ENCODE measurements at places on chromosomes 11 and 22.

DNA sequence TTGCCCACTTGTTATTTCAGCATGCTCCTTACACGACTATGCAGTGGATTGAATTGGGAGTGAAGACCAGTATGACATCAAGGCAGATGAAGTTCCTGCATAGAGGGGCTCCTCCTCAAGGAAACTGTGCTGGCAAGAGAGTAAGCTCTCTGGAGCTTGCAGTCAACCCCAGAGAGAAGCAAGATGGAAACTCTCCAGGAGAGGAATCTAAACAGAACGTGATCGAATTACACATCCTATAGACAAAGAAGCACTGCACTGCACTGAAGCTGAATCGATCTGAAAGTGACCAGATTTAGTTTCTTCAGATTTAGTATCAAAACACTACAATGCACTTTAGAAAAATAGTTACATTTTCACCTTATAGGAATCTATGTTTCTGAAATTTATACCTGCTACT lies 947.7 kb upstream of the TENM4 start:
- DNase-seq = no peak

- no peak for DNase-seq
Measured at GRCh38 chr11:45238724-45239123, 47.4 kb downstream of the SYT13 start.

- DNase-seq = no peak
Measured at GRCh38 chr11:67264877-67265632, 1.2 kb upstream of the GRK2 start.

GRCh38 chr11:123457187-123457770 lies 27.2 kb downstream of the GRAMD1B start:
- DNase-seq = peak; percentile 66

DNA sequence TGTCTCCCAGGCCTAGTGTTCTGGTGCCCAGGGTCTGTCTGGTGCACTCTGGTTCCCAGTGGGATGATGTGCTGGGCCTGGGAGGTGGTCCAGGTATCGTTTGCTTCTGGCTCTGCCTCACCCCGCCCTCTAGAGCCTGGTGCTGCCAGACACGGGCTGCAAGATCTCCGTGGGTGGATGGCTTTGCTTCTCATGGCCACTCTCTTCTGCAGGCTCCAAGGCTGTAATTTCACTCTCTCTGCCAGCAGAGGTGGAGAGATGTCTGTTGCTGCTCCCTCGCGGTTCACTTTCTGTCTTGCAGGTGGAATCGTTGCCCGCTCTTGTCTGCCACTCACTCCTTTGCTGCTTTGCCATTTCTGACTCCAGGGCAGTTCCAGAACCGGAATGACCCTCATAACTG lies 13.4 kb downstream of the NADSYN1 start:
- no peak for DNase-seq

GRCh38 chr11:44387825-44388224 lies 77.9 kb upstream of the ALX4 start:
- DNase-seq = no peak

GRCh38 chr22:29305836-29306174 lies 645 bp upstream of the GAS2L1 start:
- DNase-seq = no peak

DNA sequence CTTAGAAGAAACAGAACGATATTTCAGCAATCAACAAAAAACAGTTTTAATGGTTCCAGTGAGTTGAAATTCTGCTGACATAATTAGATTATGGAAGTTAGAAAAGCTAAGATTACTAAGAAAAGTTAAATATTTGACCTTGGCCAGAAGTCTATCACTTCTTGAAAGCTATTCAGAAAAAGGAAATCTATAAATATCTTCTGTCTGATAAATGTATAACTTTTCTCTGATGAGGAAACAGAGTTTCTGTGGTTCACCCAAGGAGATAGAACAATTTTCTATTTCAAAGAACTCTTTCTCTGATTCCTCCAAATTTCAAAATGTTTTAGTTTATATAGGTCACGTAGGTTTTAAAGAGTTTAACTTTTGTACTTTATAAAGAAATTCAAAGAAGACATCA lies 438.4 kb upstream of the CHORDC1 start:
- DNase-seq = no peak

DNA sequence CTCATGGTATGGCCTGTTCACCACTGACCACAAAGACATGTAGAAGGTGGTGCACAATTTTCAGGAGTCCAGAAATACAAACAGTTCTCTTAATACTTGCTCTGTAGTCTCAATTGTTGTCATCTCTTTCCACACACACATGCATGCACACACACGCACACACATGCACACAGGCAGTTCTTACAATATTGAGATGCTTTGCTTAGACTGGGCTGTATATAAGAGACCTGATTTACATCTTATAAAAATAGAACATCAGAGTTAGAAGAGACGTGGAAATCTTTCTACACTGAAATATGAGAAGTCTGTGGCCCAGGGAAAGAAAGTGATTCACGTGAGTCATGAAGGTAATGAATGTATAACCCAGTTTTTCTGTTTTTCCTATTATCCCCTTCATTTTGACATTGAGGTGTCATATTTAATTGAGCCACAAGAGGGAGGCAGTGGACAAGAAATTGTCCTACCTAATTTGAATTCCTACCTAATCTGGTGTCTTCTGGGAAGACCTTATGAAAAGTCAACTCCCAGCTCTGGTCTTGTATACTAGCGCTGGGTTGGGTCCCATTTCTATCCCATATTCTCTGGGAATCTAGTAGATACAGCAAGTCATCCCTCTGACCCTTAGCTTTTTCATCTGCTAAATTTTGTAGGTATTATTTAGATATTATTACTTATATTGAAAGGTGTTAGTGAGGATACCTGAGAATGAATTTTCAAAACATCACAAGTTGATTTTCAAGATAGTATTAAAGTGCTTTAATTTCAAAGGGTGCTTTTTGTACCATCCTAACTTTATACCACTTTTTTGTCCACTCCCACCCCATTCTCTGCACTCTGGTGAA lies 14.9 kb upstream of the MS4A4A start:
- DNase-seq = peak; percentile 40

GRCh38 chr11:84714316-84714780 lies 912.8 kb downstream of the DLG2 start:
- DNase-seq = no peak

- DNase-seq = peak; percentile 36
Measured at GRCh38 chr22:43136255-43136654, 6.9 kb downstream of the MCAT start.

DNA sequence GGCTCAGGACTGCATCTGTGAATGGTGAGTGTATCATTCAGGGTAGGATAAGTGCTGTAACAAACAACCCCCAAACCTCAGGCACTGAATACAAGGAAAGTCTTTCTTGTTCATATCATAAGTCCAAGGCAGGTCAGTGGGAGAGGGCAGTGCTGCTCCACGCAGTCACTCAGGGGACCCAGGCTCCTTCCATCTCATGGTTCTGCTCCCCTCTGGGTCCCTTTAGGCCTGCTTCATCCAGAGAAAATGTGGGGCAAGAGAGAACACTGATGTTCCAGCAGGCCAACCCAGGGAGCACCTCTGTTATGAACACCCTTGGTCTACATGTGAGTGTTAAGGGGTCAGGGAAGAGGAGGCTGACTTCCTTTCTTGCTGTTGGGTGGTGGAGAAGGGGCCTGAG lies 187.8 kb downstream of the CHST1 start:
- no peak for DNase-seq

DNA sequence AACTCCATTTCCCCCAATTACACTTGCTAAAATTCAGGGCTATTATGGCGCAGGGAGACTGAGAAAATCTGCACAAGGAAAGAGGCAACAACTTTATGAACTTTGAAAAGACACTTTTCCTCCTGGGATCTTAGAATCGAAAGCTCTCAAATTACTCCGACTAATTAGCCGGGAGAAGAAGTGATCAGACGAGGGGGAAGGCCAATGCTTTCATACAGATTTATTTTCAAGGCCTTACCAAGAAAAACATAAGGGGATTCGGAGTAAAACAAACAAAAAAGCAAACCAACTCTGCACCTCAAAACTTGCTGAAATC lies 1.6 kb downstream of the PAX6 start:
- no peak for DNase-seq

GRCh38 chr22:20137671-20138416 lies 6.2 kb downstream of the ZDHHC8 start:
- peak; percentile 50 for DNase-seq

- no peak for DNase-seq
Measured at GRCh38 chr22:34099278-34099677, 179.0 kb upstream of the LARGE1 start.

GRCh38 chr11:119864836-119865235 lies 135.8 kb upstream of the NECTIN1 start:
- no peak for DNase-seq

DNA sequence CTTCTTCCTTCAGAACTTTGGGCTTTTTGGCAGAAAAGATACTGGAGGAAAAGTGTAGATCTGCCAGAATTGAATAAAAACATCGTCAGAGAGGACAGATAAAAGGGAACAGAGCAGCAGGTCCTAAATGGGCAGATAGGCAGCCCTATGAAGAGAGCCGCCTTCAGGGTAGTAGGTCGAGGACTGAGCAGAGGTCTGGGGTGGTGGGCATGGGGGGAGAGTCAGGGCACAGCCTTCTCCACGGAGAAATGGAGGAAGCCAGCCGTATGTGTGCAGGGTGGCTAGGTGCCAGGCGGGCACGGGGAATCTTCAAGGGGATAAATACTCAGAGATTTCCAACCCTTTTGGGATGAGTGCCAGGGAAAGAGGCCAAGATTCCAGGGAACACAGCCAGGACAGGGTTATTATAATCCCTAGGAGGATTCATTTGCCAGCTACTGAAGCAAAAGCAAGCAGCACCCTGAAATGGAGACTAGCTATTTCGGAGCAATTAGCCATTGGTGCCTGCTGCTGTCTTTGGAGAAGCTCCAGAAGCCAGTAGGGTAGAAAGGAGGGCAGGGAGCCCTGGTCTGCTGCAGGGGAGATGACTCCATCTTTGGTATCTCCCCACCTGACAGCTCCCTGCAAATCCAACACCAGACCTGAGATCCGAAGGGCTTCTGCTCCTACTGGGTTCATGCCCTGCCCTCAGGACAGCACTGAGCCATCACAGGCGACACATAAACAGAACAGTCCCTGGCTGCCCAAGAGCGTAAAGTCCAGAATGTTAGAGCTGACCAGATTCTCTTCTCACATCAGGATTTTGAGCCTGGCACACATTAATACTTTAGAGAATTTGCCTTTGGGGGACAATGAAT lies 174.5 kb upstream of the NTM start:
- peak; percentile 31 for DNase-seq

DNA sequence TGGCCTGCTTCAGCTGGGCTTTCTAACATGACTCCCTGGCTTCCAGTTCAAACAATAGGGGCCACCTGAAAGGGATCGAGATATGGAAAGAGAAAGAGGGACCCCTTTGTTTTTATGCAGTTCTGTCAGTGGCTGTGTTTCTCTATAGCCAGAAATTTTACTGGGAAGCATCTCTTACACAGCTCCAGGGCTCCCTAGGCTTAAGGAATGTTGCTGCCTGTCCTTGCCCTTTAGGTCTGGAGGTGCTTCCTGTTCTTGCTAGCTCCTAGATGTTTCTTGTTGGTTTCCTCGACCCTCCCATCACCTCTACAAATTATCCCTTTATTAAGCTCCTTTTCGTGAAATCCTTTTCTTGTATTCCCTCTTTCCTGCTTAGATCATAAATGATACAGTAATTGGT lies 21.8 kb upstream of the OR56A1 start:
- DNase-seq = no peak

GRCh38 chr11:113167599-113167998 lies 146.8 kb upstream of the TTC12 start:
- DNase-seq = peak; percentile 40

DNA sequence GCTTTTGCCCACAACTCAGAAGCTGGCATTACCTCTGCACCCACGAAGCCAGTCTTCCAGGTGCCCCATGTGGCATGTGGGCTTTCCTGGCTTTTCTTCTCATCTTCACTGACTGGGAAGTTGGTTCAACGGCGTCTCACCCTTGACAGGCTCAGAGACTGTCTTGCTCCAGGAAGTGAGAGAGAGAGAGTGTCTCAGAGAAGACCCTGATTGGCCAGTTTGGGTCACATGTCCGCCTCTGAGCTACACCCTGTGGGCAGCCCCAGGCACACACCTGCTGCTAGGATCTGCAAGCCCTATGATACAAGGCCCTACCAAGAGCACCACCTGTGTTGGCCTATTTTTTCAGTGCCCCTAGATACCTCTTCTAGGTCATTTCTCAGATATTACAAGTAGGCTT lies 39.0 kb downstream of the RTL6 start:
- no peak for DNase-seq

DNA sequence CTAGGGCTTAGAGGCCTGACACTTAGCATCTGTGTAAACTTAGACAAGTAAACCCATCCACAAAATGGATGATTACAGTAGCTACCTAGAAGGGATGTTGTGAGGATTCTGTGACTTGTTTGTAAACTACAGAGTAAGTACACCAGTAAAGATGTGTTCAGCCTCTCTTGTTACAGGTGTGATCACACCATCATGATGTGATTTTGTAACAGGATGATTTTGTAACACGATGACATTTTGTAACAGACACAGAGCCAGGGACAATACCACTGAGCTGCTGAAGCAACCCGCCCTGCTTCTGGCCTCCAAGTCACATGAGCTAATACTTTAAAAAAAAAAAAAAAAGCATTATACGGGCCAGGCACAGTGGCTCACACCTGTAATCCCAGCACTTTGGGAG lies 17.0 kb downstream of the FADD start:
- DNase-seq = no peak

- DNase-seq = no peak
Measured at GRCh38 chr11:3623121-3623520, 18.7 kb downstream of the ART5 start.

DNA sequence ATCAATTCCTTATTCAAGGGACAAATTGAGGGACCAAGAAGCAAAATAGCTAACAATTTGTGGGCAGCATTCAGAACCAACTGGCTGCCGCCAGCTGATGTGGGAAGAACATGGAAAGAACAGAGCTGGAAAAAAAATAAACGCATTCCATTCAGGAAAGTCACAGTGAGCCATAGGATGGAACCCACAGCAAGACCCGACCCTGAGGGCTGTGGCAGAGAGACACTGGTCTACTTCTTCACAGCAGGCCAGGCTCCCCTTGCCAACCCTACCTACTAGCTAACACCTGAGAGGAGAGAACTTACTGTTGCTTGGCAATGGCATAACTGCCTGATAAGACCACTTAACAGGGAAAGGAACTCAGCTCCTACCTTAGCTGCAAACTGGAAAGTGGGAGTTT lies 123.5 kb upstream of the APOA1 start:
- DNase-seq = peak; percentile 38

- DNase-seq = no peak
Measured at GRCh38 chr22:20052309-20053259, 27.5 kb upstream of the DGCR8 start.

GRCh38 chr22:30979932-30980331 lies 10.9 kb downstream of the TUG1 start:
- DNase-seq = no peak

GRCh38 chr11:23956586-23956985 lies 540.3 kb upstream of the LUZP2 start:
- no peak for DNase-seq

Data from Ammon's horn (tissue), 1 donor.